Upper lobe of right lung (tissue), 1 donor: ENCODE measurements at places on chromosomes 1 and 21.

DNA sequence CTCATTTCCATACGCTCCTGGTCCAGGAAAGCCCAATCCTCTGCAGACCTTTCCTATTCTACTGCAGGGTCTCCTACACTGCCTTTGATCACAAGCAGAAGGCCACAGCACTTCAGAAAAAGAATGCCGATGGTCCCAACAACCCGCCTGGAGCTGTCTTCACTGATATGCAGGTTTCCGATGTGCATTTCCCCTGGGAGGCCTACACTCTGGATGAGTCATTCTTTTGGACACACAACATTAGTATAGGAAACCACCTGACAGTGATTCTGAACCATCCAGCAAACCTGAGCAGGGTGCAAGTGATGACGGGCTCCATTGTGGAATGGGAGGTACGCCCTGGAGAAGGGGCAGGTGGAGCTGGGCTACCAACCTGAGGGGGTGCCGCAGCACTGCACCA is 15.0 kb downstream of the PCAT6 start:
- DNase-seq: peak; percentile 32

- DNase-seq: peak; percentile 83
These were observed 520 bp downstream of the ZBTB17 start for GRCh38 chr1:15975358-15975804.

- DNase-seq: peak; percentile 93
These were observed 3.9 kb upstream of the PRKCZ start for GRCh38 chr1:2046174-2046917.

- DNase-seq: no peak
These were observed 113.0 kb upstream of the SLC25A33 start for GRCh38 chr1:9426291-9426711.

DNA sequence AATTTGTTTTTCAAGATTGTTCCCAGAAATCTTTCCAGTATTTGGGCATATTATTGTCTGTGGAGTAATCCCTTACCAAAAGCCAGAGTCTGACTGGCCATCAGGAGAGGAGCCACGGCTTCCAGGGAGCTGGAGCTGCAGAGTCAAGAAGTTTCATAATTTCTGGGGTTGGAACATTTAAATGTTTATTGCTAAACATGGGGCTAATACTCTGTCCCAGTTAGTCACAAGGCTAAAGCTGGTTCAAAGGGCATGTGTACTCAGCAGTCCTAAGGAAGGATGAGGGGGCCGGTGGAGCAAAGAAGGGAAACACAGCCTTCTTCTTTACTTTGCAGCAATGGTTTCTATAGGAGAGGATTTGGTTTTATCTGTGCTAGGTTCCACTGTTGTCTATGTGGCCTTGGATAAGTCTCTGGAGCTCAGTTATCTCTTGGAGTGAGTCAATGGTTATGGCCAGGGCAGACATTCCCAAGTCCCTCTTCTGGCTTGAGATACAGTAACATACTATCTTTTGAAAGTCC is 9.5 kb downstream of the DENND2D start:
- DNase-seq: no peak

DNA sequence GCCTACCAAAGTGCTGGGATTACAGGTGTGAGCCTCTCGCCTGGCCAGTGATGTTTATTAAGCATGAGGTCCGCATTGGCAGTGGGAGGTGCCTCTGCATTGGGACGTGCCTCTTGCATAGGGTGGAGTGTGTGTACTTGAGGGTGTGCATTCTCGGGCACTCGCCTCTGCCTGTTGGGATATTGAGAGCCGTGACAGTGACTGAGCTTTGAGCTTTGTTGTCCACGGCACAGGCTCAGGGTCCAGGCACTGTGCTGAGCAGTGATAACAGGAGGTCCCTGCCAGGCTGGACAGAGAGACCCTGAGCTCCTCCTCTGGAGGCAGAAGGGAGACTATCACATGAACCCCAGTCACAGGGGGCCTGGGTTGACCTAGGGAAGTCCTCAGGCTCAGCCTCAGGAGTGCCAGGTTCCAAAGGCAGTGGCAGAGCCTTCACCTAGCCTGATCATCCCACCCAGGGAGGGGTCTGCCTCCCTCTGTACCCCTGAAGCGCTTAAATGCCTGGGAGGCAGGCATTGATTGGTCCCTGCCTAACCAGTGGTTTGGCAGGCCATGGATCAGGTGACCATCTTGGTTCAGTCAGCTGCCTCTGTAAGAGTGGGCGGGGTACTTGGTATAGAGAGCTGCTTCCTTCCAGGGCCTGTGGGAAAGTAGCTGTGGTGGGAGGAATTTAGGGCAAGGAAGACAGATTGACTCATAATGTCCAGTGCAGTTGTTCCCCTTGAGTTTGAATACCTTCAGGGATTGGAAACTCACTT is 213.8 kb upstream of the TMEM51 start:
- DNase-seq: no peak

DNA sequence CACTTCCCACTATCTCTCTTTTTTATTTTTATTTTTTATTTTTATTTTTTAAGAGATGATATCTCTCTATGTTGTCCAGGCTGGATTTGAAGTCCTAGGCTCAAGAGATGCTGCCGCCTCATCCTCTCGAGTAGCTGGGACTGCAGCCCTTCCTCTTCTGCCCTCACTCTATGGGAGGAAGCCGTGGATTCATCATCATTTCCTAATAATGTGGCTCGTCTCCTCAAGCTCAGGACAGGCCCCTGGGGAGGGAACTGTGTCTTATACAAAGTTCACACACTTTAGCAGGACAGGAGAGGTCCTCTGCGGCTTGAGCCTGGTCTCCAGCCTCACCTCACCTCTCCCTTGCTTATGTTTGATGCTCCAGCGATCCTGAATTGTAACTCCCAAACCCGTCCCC is 16.5 kb upstream of the IFFO2 start:
- DNase-seq: no peak

GRCh38 chr1:89665941-89666340 is 33.0 kb downstream of the LRRC8C start:
- DNase-seq: no peak

DNA sequence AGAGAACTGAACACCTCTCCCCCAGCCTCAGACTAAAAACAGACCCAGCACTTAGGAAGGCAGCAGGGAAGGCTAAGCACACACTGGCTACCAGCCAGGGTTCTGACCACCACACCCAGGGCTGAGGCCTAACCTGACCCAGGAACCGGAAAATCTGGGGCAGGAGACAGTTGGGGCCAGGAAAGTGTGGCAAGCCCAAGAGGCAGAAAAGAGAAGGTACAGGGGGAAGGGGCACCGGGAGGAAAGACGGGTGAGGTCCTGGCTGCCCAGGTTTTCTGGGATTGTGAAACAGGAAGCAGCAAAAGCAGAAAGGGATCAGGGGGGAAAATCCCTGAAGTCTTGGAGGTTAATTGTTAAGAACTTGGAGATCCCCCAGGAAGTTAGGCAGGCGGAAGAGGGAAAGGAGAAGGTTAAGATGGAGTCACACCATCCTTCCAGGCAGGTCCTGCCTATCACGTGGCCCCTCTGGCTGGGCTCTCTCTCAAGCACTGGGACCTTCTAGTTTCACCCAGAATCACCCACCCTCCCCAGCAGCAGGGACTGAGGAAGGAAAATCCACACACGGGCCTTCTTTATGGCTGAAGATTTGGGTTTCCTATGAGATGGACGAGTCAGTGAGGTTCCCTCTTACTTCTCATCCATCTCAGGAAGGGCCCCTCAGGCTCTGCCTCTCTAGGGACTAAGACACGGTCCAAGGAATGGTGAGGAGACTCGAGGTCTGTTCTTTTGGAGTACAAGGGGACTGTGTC is 2.6 kb downstream of the HDGF start:
- DNase-seq: peak; percentile 78

DNA sequence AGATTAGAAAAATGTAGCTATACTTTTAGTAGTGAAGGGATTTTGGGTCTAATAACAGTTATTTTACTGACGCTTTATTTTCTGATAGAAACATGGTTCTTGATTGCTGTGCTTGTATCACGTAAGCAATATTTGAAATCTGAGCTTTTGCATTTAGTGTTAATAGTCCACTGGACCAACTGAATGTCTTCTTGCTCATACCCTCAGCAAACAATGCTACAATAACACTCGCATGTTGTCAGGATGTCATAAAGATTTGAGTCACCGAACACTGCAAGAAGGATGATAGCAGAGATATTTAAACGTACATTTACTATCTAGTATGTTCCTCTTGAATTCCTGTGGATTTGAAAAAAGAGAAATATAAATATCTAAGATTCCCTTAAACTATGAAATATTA is 7.5 kb downstream of the DYRK1A start:
- DNase-seq: no peak

GRCh38 chr1:111992476-111992875 is 3.0 kb upstream of the KCND3 start:
- no peak for DNase-seq
